SJSA1 (cell line): ENCODE measurements at places on chromosomes 5 and 9. TPM values are rescaled to one million over a fixed set of nuclear protein-coding genes. Genes with fewer than 3 reads are reported as not detected.

CD72 gene
- total RNA-seq = not detected in 2 replicates

POLR1E gene
- total RNA-seq = 21.4 TPM in 2 replicates

CAMSAP1 gene
- total RNA-seq = 16.6 and 17.4 TPM in 2 replicates

HTR4 gene
- total RNA-seq = not detected in 2 replicates

SLC45A2 gene
- total RNA-seq = not detected in 2 replicates

OR1Q1 gene
- total RNA-seq = not detected in 2 replicates

KCNMB1 gene
- total RNA-seq = 0.44 and 1.00 TPM in 2 replicates

TNFSF8 gene
- total RNA-seq = not detected in 2 replicates

GARIN3 gene
- not detected in 2 replicates for total RNA-seq

PHF24 gene
- total RNA-seq = not detected in 2 replicates

RORB gene
- total RNA-seq = not detected in 2 replicates

HABP4 gene
- 30.7 and 36.1 TPM in 2 replicates for total RNA-seq

IL7R gene
- 86.6 and 90.1 TPM in 2 replicates for total RNA-seq

SYK gene
- not detected in 2 replicates for total RNA-seq

SLC34A3 gene
- total RNA-seq = not detected in 2 replicates

DNA sequence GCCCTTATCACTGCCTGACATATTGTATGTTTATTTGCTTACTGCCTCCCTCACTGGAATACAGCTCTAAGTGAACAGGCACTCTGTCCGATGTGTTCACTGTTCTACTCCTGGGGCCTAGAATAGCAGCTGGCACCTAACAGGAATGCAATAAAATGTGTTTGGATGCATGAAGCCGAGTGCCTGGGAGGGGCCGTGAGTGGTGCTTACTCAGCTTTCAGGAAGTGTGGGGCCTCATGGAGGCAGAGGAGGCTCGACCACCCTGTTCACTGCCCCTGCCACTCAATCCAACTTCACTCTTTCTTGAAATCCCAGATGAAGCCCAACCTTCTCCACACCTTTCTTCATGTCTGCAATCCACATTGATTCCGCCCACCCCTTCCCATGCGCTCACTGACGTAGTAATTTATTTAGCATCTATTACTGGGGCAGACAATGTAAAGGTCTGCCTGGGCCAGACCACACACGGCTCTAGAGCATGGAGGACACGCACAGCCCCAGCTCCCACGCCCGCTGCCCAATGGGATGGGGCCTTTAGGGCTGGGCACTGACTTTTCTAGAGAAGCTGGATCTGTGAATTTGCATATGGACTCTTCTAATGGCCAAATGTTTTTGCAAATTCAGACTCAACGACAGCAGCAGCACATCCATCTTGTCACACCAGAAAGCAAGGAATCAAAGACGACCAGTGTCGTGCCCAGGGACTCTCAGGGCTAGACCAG, 21.3 kb downstream of the TBC1D9B start:
- DNase-seq = peak; percentile 58

GRCh38 chr9:23887781-23888180, 61.7 kb upstream of the ELAVL2 start:
- no peak for DNase-seq

DNA sequence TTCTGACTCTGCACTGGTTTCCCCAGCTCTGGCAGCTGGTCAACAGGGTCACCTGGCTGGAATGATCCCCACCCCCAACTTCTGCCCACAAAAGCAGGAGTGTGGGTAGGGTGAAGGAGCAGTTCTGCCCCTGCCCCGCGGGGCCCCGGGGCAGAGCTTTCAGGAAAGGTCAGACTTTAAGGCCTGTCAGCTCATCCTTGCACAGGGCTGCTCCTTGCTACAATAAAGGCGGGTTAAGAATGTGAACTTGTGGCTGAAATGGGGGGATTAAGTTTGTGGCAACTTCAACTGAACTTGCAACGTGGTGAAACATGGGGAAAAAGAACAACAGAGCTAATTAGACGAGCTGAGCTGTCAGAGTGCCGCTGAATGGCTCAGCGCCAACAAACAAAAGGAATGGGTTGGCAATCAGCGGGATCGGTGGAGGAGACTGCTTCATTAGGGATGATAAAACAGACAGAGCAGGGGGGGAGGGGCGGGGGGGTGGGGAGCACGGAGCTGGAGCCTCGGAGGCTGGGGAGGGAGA, 50.8 kb downstream of the CRB2 start:
- DNase-seq = no peak

GRCh38 chr5:43096916-43097315, 23.8 kb upstream of the ZNF131 start:
- no peak for DNase-seq

GRCh38 chr9:37429441-37430285, 7.2 kb downstream of the GRHPR start:
- no peak for DNase-seq

GRCh38 chr9:91273853-91274552, 87.7 kb downstream of the AUH start:
- no peak for DNase-seq

DNA sequence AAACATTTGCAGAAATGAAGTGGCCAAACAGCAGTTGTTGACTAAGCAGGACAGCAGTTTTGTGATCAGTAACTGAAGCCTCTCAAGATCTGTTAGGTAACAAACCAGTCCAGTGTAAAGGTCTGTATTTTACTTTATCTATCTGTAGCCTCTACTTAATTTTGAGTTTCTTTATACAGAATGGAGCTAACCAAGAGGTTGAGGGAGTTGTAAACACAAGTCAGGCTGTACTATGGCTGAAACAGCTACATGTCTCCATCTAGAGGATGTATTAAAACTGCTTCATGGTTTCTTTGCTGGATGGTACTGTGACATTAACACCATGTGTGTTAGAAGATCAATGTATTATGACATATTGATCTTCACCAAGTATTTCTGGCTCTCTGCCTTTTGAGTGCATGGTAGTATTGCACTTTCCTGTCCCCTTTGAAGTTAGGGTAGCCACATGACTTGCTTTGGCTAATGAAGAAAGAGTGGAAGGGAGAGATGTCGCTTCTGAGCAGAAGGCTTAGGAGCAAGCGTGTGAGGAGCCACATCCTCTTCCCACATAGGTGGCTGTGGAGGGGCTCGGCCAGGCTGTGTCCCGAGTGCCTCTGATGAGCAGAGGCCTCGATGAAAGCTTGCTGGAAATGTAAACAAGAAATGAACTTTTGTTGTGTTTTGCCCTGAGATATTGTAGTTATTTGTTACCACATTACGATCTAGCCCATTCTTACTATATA, 105.6 kb upstream of the PCA3 start:
- DNase-seq = no peak

DNA sequence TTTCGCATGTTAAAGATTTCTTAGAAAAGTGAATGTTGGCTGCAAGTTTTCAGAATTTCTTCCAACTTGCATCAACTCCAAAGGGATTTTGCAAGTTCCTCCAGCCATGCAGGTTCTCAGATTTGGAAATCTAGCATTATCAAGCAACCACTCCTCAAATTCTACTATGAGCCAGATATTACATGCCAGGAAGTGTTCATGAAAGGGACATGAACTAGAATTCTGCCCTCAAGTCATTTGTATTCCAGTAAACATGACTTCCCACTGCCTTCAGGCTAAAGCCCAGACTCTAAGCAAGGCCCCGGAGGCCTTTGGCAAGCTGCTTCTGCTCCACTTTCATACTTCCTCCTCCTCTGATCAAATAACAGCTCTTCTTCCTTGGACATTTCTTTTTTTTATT, 111.3 kb upstream of the PAPPA start:
- no peak for DNase-seq

DNA sequence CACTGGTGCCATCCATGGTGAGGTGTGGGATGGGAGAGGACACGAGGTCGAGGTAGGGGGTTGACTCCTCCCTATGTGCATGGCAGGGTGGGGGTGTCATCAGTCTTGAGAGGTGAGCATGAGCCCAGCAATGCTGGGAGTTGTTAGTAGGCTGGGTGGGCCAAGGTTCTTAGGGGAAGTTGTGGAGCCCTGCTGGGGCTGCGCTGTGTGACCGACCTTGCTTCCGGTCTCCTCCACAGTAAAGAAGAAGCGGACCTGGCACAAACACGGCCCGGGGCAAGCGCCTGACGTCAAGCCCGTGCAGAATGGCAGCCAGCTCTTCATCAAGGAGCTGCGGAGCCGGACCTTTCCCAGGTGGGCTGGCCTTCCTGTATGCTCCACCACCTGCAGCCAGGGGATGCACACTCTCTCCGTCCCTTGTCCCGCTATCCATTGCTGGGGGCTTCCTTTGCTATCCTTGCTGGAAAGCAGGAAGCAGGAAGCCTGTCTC, 59.8 kb downstream of the PHF2 start:
- DNase-seq = peak; percentile 20

- DNase-seq = no peak
These were observed 1518.2 kb downstream of the EFNA5 start for GRCh38 chr5:106152569-106152968.

DNA sequence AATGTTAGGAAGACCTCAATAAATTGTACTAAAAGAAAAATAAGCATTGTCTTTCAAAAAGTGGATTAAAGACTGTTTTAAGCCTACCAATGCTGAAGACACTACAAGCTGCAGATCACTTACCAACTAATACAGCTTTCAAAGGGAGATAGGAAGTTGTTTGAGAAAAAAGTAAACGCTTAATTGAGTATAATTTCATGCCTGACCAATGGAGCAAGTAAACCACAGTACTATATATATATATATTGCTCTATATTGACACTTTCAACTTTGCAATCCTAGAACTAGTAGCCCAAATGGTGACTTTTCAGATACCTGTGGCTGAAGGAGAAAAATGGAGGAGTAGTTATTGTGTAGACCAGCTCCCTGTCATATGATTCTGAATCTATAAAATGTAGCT, 85.7 kb downstream of the FREM1 start:
- DNase-seq = no peak

GRCh38 chr5:157253547-157253946, 12.4 kb upstream of the CYFIP2 start:
- peak; percentile 63 for DNase-seq

GRCh38 chr9:127968042-127968441, 12.7 kb downstream of the EEIG1 start:
- DNase-seq = no peak

DNA sequence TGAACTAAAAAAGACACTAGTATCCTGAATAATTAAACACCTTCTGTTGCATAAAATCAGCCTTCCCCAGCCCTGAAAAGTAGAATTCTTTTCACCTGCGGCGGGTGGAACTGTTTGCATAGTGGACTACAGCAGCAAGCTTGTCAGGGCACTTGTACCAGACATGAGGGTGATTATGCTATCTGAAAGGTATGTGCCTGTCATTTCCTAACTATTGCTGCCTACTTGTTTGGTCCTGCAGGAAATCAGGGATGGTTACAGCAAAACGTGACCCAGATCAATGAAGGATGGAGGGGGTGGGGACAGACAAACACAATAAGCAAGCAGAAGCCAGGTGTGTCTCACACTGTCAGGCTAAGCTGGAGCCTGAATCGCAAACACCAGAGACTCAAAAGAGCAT, 385.6 kb downstream of the MLLT3 start:
- DNase-seq = no peak

- DNase-seq = no peak
These were observed 25.2 kb downstream of the CYFIP2 start for GRCh38 chr5:157290981-157291711.

GRCh38 chr5:28779161-28779754, 1740.9 kb upstream of the CDH9 start:
- DNase-seq = no peak

- DNase-seq = no peak
These were observed 84.8 kb upstream of the ITGA1 start for GRCh38 chr5:52702877-52703276.

DNA sequence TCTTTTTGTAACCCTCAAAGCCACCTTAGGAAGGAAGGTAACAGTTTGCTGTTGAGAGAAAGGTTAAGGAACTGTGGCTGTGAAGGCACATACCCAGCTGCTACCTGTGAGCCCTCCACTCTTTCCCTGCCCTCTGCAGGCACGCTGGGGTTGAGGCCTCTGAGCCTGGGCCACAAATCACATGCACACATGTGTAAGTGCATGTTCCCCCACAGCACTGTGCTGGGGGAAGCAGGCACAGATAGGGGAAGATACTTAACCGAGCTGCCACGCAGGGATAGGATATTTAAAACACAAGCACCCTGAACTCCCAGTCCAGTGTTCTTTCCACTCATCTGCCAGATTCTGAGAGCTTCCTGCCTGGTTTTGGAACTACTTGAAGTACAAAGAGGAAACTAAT, 18.1 kb downstream of the LARP1 start:
- DNase-seq = no peak

DNA sequence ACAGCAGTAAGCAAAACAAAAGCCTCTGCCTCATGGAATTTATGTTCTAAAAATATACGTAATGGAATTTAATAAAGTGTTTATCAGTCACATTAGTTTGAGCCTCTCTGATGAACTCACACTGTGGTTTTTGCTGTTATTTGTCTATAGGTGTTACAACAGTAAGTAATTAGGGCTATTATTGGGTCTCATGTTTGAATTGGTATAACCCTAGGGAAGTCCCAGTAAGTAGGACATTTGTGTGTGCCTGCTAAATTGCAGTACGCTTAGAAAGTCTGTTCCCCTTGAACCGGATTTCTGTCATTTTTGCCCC, 197.6 kb downstream of the NR3C1 start:
- DNase-seq = no peak

DNA sequence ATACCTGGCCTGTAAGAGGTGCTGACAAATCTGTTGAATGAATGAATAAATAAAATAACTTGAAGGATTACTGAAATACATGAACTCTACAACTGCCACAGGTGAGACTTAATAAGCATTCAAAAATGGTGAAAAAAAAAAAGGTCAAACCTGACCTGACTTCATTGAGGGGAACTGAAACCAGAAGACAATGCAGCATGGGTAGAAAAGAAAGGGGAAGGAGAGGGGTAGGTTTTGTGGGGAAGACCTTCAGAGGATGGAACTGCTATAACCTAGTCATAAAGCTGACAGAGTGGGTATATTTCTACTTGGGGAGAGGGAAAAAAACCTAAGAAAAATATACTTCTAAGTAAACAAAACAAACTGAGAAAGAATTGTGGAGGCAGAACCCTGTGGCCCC, 56.6 kb downstream of the RASEF start:
- no peak for DNase-seq

- no peak for DNase-seq
These were observed 51.0 kb upstream of the OR2K2 start for GRCh38 chr9:111381006-111381405.

GRCh38 chr5:88952996-88953643, 70.1 kb upstream of the MEF2C start:
- DNase-seq = no peak

GRCh38 chr5:135341696-135342550, 57.1 kb downstream of the MACROH2A1 start:
- DNase-seq = no peak

GRCh38 chr5:149228618-149229297, 42.9 kb upstream of the AFAP1L1 start:
- DNase-seq = peak; percentile 84

- no peak for DNase-seq
These were observed 65.6 kb downstream of the TLE4 start for GRCh38 chr9:79637177-79637925.

GRCh38 chr9:8085986-8086385, 286.4 kb upstream of the DMAC1 start:
- DNase-seq = no peak
